NAMALWA (cell line): ENCODE measurements at places on chromosomes 4 and X.

- DNase-seq = no peak
Measured at GRCh38 chr4:185997296-185997695, 71.7 kb upstream of the TLR3 start.

- no peak for DNase-seq
Measured at GRCh38 chr4:11299016-11299415, 129.7 kb downstream of the HS3ST1 start.

GRCh38 chrX:23902419-23902818 lies 5.3 kb downstream of the APOO start:
- peak; percentile 66 for DNase-seq

- DNase-seq = peak; percentile 18
Measured at GRCh38 chr4:4677556-4678522, 136.0 kb upstream of the STX18 start.

DNA sequence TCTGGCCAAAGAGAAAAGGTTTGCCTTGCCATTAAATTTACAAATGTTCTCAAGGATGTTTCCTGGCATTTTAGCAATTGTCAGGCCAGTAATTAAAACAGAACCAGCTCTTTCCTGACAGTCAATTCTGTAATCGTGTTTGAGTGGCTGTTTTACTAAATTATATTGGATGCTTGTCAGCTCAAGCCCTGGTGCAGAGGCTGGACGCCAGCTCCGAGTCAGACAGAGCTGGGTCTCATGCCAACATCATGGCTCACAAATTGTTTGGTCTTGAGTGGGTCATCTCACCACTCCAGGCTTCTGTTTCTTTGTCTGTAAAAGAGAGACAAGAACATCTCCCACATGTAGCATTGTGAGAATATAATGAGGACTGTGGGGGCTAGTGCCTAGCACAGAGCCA lies 190.3 kb upstream of the PSAPL1 start:
- DNase-seq = no peak

- no peak for DNase-seq
Measured at GRCh38 chr4:143232277-143232676, 47.6 kb downstream of the USP38 start.

- DNase-seq = no peak
Measured at GRCh38 chr4:85166318-85166717, 199.8 kb upstream of the WDFY3 start.

DNA sequence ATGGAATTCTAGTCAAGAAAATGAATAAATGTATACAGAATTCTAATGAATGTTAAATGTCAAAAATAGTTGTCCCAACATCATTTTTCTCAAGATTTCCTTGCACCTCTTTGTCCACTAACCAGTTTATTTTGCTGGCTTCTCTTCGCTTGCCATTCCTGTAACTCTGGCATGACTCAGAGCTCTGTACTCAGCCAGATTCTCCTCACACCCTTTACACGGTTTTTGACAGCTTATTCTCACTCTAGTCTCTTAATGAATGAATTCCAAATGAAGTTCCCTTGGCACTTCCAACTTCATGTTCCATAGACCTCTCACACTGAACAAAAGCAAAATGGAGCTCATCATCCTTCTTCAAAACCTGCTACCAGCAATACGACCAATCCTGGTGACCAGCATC lies 419.3 kb upstream of the SLIT2 start:
- no peak for DNase-seq

- no peak for DNase-seq
Measured at GRCh38 chrX:48826876-48827653, 752 bp downstream of the ERAS start.

- no peak for DNase-seq
Measured at GRCh38 chrX:34404386-34405070, 252.6 kb downstream of the TMEM47 start.

DNA sequence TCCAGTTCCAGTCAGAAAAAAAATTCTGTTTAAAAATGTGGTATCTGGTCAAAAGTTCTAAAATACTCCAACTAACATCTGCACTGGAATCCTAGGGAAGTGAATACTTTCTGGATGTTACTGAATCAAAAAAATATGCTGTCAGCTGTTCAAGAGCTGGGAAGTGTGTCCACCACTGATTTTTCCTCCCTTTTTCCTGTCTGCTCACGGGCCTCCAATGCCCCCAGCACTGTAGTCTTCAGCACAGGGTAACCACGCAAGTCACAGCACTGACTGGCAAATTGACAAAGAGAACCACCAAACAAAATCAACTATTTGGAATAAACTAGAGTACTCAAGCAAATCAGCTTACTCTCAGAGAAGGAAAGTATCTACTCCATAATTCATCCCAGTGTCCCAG lies 9.9 kb downstream of the VEGFC start:
- no peak for DNase-seq

DNA sequence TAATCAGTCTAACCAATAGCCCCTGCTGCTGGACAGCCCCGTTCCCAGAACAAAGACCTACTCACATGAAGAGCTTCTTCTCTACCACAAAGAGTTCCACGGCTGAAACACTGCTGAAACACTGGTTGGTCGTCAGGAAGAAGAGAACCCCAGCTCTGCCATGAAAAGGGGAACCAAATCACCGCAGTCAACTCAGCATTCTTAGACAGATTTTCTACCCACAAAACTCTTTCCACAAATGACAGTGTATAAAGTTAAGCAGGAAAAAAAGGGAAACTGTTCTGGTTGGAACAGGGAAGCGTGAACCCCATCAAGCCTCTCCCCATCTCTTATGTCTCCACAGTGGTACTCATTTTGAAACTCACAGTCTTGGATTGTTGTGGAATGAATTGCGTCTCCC lies 57.3 kb downstream of the ABCG2 start:
- DNase-seq = no peak

DNA sequence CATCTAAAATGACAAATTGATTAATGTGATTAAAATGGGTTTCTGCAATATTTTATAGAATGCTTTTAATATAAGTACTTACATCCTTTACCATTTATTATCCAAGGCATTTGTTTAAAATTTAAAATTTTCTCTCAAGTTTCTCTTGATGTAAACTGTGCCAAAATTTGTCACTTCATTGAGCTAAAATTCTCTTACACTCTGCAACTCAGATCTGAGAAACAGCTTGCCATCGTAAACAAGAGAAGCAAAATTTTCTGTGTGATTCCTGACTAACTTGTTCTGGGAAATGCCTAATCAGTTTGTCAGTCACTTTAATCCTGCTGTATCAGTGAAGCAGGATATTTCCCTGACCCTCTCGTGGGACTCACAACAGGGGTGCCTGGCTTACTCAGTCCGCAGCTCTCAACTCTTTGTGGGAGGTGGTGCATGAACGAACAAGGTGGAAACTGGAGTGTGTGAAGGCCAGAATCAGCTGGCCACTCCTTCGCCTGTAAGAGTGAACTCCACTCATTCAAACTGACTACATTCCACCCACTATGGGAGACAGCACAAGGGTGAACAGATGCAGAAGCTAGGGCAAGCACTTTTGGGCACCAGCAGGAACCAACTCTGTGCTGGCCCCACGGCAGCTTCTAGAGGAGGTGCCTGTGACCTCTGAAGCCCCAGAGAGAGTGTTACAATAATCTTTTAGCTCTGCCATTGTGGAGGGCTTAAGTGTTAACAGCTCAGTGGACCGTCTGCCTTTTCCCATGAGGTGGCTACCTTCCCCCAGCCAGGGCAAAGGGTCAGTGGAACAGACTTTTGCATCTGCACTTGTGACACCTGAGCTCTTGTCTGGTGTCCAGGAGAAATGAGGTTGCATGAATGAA lies 349.4 kb downstream of the FAT4 start:
- DNase-seq = no peak

DNA sequence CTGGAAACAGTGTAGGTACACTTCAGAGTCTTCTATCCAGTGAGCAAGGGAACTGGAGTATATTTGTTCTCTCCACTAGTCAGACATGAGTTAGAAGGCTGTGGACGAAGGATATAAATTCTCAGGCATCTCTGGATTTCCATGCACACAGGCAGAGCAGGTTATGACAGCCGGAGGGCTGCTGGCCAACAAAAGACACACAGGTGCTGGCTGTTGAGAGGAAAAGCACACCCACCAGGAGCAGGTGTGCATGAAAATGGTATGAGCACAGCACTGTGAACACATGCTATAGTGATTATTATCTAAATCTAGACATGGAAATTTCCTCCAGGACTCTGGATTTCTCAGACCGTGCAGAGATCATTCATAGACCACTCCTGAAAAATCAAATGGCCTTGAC lies 444.7 kb upstream of the RPS6KA3 start:
- DNase-seq = no peak

GRCh38 chrX:10725071-10725470 lies 104.7 kb upstream of the MID1 start:
- peak; percentile 26 for DNase-seq

DNA sequence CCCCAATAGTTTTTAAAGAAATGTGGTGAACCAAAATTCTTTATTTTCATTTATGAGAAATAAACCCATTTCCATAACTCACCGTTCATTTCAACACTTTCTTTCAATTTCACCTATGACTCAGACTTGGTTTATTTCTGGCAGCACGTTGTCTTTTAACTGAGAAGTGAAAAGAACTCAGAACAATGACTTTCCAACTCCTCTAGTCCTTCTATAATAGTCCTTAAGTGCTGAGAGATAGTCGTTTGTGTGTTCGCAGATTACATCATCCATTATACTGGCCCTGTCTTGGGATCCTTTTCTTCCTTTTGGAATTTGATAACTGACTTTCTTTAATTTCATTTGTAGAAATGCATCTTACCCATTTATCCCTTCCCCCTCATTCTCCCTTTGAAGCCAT lies 113.6 kb downstream of the GLUD2 start:
- DNase-seq = no peak
